ENCODE measurements at places on chromosomes 4 and X. TPM values are rescaled to one million over a fixed set of nuclear protein-coding genes. Genes with fewer than 3 reads are reported as not detected.

Gene EVC
- total RNA-seq = 13.0 TPM

Gene VCX3B
- 3.8 TPM for total RNA-seq

Gene TMPRSS11A
- not detected for total RNA-seq

Gene GABRG1
- not detected for total RNA-seq

Gene TSPAN7
- not detected for total RNA-seq

Gene PYURF
- total RNA-seq = 136 TPM

GRCh38 chr4:141914746-141915145 is 278.4 kb downstream of the IL15 start:
- DNase-seq = no peak

- no peak for DNase-seq
Observed at GRCh38 chr4:85722807-85723206, 247.9 kb downstream of the ARHGAP24 start.

DNA sequence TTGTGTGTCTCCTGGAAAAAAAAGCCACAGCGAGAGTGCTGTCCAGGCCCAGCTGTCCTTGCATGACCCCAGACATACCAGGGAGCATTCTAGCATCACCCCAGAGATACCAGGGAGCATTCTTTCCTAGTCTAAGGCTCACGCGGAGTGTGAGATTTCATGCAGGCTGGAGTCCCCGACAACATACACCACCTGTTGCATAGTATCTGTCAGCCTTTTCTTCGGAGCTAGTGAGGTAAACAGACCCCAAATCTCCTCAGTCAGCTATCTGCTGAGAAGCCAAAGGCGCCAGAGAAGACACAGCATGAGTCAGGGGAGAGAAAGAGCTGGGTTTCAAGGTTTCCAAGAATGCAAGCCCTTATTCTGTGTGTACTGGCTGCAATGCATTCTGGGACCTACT is 23.1 kb upstream of the ZXDA start:
- no peak for DNase-seq

DNA sequence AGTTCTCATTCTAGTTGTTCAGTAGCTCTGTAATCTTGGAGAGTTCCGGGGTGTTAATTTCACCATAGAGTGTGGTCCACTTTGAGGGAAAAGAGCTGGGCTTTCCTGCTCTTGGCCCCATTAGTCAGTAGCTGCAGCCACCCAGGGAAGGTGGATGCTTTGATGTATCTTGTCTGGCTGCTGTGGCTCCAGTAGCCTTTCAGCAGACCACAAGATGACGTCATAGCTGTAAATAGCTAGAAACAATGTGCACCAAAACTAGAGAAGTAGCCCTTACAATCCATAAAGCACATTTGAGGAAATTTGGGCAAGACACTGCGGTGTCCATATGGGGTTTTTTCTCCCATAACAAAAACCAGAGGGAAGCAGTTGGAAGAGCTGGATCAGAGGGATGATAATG is 32.9 kb upstream of the PRPS2 start:
- DNase-seq = no peak

DNA sequence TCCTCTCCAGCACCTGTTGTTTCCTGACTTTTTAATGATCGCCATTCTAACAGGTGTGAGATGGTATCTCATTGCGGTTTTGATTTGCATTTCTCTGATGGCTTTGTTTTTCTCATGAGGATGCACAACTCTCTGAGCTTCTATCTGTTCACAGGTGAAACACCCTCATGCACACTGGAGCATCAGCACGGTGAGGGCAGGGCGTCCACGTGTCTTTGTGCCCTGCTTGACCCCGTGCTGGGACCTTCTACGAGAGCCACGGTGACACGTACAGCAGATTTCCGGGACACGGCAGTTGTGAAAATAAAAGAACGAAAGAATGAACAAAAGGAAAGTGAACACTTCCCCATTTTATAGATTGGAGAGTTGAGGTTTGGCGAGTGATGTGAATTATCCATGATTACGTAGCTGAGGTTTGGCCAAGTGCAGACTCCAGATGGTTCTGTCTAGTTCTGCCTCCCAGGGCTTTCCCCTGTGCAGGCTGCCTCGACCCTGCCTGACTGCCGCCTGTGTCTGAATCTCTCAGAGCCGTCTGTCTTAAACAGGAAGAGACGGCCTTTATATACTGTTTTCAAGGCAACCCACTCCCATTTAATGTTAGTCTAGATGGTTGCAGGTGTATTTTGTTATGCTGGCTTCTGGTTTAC is 67.8 kb upstream of the SORBS2 start:
- no peak for DNase-seq

GRCh38 chr4:57580710-57581599 is 470.8 kb upstream of the IGFBP7 start:
- no peak for DNase-seq

- DNase-seq = no peak
Observed at GRCh38 chrX:150577174-150577573, 8.8 kb downstream of the MTM1 start.

- DNase-seq = no peak
Observed at GRCh38 chrX:19347916-19348315, 4.2 kb downstream of the PDHA1 start.

- DNase-seq = peak; percentile 94
Observed at GRCh38 chr4:38857354-38858096, 908 bp upstream of the TLR6 start.

- no peak for DNase-seq
Observed at GRCh38 chr4:145626623-145626982, 7.4 kb downstream of the MMAA start.

DNA sequence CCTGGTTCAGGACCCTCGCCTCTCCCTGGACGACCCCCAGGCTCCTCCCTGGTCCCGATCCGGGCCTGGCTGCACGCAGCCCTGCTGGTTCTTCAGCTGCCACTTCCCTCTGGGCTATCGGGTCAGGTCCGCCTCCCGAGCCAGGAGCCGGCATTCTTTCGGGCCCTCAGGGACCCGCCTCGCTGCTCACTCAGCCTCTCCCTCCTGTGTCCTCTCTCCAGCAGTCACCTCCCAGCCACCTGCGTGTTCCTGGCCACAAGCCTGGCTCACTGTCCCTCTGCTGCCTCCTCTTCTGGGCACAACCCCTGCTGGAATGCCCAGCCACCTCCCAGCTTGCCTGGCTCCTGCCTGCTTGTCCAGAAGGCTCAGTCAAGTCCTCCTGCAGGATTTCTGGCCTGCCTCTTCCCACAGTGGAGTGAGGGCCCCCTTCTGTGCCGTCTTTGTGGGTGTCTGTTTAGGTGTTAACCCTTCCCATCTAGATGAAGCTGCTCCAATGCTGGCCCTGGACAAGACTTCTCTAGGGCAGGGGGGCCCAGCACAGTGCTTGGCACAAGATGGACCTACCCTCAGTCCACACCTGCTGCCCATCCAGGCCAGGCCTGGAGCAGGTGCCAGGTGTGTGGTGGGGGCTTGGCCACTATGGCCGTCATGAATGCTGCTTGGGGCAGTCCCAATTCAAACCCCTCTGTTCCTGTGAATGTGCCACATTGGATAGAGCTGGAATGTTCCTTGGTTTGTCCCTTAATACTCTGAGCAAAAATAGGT is 2.2 kb downstream of the WFS1 start:
- no peak for DNase-seq

- DNase-seq = peak; percentile 40
Observed at GRCh38 chr4:128275346-128275745, 12.3 kb downstream of the PGRMC2 start.

GRCh38 chr4:122781486-122781885 is 45.1 kb upstream of the FGF2 start:
- DNase-seq = no peak
